Esophagus squamous epithelium (tissue), 5 donors: ENCODE measurements at places on chromosomes 16 and 17.

DNA sequence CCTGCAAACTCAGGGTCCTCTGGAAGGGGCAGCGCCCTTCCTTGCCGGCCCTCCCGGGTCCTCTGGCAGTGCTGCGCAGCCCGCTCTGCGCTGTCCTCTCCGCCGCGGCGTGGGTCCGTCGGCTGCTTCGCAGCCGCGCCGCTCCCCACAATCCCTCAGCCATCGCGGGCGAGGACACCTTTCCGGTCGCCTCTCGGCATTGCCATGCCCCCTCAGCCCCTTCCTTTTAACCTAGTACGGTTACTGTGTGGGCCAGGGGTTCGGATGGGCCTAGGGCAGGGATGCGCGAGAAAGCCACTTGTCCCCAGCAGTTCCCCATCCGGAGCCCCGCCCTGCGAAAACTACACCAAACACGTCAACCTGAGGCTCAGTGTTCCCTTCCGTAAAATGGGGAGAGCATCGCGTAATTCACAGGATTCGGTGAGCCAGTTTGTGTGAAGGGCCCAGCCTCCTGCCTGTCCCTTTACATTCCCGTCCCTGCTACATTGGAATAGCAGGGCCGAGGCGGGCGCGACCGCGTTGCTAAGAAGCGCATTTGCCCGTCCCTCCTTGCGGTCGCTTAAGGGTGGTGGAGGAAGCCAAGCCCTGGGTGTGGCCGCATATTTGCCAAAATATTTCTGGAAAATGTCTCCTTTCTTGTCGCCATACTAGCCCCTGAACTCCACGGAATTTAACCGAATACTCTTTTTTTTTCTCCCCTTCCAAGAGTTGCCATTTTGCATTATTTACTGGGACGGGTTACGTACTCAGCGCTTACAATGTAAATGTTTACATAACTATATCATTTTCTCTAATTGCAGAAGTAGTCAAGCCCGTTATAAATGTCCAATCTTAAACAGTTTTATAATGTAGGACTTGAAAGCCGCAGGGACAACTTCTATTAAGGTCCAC lies 13.2 kb downstream of the COPZ2 start:
- no peak for DNase-seq
- no peaks in the 10 kb centered on the region for H3K36me3 ChIP-seq
- H3K4me3 ChIP-seq: peak overlapping the region; percentile 29

GRCh38 chr16:50719401-50720337 lies 22.2 kb upstream of the CYLD start:
- peaks cover 17% of the 10 kb centered on the region for H3K4me1 ChIP-seq
- H3K27me3 ChIP-seq: no peaks in the 10 kb centered on the region
- peak overlapping the region; percentile 86 for H3K27ac ChIP-seq
- peak overlapping the region; percentile 2 for H3K4me3 ChIP-seq
- no peak for DNase-seq

DNA sequence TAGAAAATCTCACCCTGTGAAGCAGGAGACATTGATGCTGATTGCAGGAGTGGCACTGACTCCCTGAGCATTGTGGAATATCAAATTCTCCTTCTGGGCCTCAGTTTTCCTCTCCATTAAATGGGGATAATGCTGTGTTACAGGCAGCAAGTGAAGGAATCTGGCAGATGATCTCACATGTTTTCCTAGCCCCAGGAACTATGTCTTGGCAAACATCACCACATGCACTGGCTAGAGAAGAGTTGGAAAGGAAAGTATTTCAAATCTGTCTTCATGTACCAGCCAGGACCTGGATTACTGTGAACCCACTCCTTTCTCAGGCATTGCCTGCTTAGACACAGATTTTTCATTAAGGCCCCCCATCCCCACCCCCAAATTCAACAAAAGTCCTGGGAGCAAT lies 13.6 kb upstream of the CCL8 start:
- DNase-seq: no peak
- H3K27me3 ChIP-seq: peaks cover 10% of the 10 kb centered on the region
- H3K4me1 ChIP-seq: peaks cover 4% of the 10 kb centered on the region
- no peak overlapping the region for H3K27ac ChIP-seq
- no peaks in the 10 kb centered on the region for H3K36me3 ChIP-seq
- H3K4me3 ChIP-seq: no peak overlapping the region

GRCh38 chr16:85573045-85573695 lies 40.0 kb upstream of the GSE1 start:
- peak overlapping the region; percentile 24 for H3K27ac ChIP-seq
- no peaks in the 10 kb centered on the region for H3K27me3 ChIP-seq
- H3K36me3 ChIP-seq: no peaks in the 10 kb centered on the region
- DNase-seq: no peak
- peaks cover 36% of the 10 kb centered on the region for H3K4me1 ChIP-seq

- no peaks in the 10 kb centered on the region for H3K36me3 ChIP-seq
- H3K4me3 ChIP-seq: no peak overlapping the region
- no peaks in the 10 kb centered on the region for H3K27me3 ChIP-seq
- H3K4me1 ChIP-seq: peaks cover 8% of the 10 kb centered on the region
These were observed 23.1 kb downstream of the PITPNC1 start for GRCh38 chr17:67400193-67400592.

DNA sequence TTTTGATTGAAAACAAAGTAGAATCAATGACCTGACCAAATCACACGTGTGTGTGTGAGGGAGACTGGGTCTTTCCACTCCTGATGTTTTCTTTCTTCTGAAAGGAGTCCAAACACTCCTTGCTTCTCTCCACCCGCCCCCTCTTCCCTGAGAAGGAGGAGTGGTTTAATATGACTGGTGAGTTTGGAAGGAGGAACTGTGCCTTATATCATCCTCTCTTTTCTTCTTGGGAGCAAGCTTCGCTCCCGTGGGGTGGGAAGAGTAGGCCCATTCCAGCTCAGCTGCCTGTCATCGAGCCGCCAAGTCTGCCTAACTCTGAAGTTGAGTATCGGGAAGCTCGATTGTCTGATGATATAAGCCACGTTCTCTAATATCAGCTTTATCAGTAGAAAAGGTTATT lies 96.5 kb downstream of the YPEL2 start:
- peaks cover 60% of the 10 kb centered on the region for H3K4me1 ChIP-seq
- H3K4me3 ChIP-seq: no peak overlapping the region
- H3K36me3 ChIP-seq: no peaks in the 10 kb centered on the region

- peak overlapping the region; percentile 81 for H3K27ac ChIP-seq
- H3K4me1 ChIP-seq: peaks cover 36% of the 10 kb centered on the region
- H3K36me3 ChIP-seq: peaks cover 6% of the 10 kb centered on the region
- no peaks in the 10 kb centered on the region for H3K27me3 ChIP-seq
- no peak for DNase-seq
These were observed 16.7 kb upstream of the LASP1NB start for GRCh38 chr17:38908676-38909181.

DNA sequence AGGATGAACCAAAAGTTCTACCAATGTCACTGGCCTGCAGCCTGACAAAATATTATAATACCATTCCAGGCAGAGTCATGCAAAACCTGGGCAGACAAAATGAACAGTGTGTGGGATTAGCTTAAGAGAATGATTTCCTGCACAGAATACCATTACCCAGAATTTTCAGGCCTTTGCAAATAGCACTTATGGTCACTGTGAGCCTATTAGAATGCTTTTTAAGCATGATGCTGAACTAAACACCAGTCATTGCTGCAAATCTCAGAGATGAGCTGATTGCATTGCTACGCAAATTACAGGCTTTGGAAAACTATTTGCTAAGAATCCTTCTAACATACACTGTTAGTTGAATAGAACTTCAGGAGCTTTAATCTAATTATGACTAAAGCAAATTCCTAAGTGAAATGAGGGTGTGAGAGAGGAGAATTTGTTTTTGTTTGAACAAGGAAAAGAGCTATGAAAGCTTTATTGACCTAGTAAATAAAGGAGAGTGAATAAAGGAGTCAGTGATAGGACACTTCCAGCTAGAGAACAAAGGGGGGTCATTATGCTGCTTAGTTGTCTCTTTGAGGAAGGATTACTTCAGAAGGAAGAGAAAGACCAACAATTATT lies 398.8 kb downstream of the HS3ST3B1 start:
- no peak for DNase-seq
- H3K27me3 ChIP-seq: no peaks in the 10 kb centered on the region
- peaks cover 13% of the 10 kb centered on the region for H3K4me1 ChIP-seq
